ENCODE measurements at places on chromosomes 7 and 10. TPM values are rescaled to one million over a fixed set of nuclear protein-coding genes. Genes with fewer than 3 reads are reported as not detected.

SEMA3D gene
- not detected for total RNA-seq

LRRC18 gene
- total RNA-seq: not detected

DNA sequence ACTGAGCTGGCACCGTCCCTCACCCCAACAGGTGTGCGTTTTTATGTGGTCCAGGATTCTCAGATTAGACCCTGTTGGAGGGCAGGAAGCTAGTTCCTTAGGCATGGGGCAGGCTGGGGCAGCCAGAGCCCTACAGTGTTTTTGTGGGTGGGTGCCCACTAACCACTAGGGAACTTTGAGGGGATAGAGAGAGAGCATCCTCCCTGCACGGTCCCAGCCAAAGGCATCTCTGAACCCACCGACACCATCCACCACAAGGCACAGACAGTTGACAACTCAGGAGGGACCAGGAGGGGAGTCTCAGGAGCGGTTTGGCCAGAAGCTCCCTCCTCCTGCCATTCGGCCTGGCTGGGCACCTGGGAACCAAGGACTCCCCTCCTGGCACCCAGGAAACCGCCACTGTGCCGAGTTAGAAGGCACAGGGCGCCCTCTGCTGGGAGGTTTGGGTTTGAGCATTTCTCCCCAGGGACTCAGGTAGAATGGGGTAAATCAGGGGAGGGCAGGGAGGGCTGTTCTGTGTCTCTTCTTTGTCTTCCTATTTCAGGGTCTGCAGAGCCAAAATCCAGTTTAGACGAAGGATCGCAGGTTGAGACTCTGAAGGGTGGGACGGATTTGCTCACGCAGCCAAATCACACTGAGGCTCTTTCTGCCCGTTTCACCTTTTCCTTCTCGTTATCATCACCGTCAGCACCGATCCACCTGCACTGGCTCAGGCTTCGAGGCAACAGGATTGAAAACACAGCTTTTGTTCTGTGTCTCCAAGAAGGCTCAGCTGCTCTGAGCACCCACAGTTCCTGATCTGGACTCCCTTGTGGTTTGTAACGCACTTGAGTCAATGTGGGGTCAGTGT, 84.8 kb upstream of the COL13A1 start:
- peak; percentile 65 for DNase-seq

- DNase-seq: no peak
Measured at GRCh38 chr10:83991986-83992753, 147.1 kb upstream of the GHITM start.

GRCh38 chr7:66504131-66504530, 124.5 kb upstream of the KCTD7 start:
- DNase-seq: no peak

GRCh38 chr7:40883826-40884225, 749.0 kb downstream of the SUGCT start:
- no peak for DNase-seq

- DNase-seq: no peak
Measured at GRCh38 chr7:76142861-76143260, 58.8 kb upstream of the SRRM3 start.
